ENCODE measurements at places on chromosomes 7 and 10.

DNA sequence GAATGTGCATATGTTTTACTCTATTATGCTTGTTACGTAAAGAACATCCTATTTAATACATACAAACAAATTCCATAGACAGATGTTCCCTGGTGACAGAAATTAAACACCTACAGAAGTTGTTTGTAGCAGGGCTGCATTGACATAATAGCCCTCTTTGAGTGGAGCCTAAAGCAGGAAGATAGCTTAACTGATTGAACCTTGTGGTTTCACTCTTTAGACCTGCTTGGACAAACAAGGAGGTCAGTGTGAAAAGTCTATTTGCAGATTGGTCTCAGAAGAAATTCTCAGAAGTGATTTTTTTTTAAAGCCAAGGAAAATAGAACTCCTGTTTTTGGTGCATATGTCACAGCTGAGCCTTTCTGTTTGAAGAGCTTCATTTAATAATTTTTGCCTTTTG is 121.3 kb downstream of the PPP1R9A start:
- no peak for DNase-seq

- no peak for DNase-seq
Observed at GRCh38 chr7:151349507-151349853, 7.9 kb downstream of the NUB1 start.

- no peak for DNase-seq
Observed at GRCh38 chr7:26035552-26035951, 116.4 kb upstream of the NFE2L3 start.

GRCh38 chr10:48506147-48506917 is 98.5 kb downstream of the ARHGAP22 start:
- no peak for DNase-seq

DNA sequence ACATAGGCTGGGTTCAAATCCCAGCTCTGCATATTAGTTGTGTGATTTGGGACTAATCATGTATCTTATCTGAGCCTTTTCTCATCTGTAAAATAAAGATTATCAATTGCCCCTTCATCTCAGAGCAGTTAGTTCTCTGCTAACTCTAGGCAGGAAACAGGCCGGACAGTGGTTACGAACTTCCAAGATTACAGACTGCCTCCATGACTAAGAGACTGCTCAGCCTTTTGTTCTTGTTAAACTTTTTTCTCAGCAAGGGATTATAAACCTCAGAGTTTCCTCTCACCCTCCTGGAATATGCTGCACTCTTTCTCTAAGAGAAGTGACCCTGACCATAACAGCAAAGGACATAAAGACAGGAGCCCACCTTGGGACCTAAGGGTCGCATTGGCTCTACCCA is 52.5 kb upstream of the NFKB2 start:
- DNase-seq, result no peak

- no peak for DNase-seq
Observed at GRCh38 chr7:123275036-123275753, 75.4 kb upstream of the SLC13A1 start.

GRCh38 chr7:152462995-152463708 is 27.3 kb upstream of the KMT2C start:
- peak; percentile 19 for DNase-seq

GRCh38 chr10:17766731-17767130 is 14.7 kb downstream of the TMEM236 start:
- DNase-seq, result no peak

- DNase-seq, result no peak
Observed at GRCh38 chr7:79091661-79092060, 361.8 kb downstream of the MAGI2 start.

- no peak for DNase-seq
Observed at GRCh38 chr10:127921753-127922145, 14.8 kb downstream of the PTPRE start.

- no peak for DNase-seq
Observed at GRCh38 chr7:42198296-42198695, 38.7 kb downstream of the GLI3 start.

DNA sequence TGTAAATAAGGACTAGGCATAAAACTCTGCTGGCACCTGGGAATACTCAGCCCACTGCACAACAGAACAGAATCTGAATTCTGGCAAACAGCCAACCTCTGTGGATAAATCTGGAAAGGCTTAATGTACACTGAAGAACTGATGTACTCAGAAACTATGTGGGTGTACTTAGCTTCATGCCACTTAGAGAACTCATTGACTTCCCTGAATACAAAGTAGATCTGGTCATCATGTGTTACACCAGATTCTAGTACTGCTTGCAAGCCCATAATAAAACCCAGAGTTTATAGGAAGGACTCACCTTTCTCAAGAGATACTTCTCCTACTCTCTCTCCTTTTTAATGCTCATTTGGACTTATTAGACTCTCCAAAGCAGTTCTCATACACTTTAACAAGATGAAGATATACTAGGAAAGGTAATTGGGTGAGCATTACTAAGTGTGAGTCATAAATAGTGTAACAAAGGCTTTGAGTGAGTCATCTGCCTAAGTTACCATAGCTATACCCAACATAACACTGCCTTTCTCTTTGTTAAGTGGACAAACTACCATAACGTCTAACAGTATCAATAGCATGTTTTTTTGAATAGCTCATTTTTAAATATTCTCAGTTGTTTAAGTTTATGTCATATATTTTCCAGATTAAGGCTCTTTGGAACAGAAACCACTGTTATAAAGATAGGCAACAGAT is 309.1 kb downstream of the MDFIC start:
- DNase-seq, result peak; percentile 95

DNA sequence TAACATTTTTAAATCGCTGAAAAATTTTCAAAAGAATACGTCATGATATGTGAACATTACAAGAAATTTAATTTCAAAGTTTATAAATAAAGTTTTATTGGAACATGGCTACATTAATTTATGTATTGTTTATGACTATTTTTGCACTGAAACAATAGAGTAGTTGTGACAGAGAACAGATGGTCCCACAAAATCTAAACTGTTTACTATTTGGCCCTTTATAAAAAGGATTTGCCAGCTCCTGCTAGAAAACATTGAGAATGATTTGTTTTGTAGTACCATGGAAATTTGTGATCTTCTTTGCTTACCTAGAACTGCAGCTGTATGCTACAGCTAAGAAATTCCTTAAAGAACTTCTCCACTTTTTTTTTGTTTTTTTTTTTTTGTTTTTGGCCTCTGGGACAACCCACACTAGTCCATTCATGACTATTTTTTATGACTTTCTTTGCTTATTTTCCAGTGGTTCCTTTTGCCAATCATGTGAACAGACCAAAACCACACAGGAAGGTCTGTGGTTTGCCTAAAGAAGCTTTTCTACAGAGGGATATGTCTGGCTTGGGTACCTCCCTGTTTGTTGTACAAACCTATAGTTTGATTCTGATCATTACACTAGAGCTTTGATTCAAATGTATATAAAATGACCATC is 55.7 kb downstream of the ST7 start:
- DNase-seq, result peak; percentile 42

DNA sequence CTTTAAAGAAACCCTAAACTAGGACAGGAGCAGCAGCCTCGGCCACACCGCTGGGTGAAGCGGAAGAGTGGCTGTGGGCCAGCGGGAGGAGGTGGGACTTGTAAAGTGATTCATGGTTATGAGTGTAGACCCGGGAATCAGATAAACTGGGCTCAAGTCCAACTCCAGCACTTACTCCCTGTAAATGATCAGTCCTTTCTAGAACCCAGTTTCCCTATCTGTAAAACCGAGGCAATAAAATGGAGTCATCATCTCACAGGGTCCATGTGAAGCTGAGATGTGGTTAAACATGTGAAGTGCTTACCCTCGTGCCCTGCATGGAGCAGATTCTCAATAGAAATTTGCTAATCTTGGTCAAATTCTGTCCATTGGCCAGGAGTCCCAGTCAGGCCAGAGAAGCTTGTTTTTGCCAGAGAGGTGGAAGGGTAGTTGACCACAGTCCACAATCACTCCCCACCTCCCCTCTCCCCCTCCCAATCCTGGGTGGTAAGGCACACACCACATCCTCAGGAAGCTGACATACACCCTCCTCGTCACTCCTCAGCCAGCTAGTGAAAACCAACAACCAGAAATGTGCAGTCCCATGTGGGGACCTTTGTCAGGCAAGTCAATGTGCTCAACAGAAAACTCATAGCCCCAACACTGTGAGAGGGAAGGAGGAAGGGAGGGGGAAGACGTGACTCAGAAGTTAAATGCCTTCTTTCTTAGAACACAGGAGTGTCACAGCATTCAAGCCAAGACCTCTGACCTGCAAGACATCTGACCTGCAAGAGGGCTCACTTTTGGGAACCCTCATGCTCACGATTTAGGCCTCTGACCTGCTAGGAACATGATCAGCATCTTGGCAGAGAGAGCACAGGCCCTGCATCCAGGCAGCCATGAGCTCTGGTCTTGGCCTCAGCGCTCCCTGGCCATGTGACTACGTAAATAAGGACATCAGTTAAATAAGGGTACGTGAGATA is 145.1 kb downstream of the PLXNA4 start:
- peak; percentile 66 for DNase-seq

DNA sequence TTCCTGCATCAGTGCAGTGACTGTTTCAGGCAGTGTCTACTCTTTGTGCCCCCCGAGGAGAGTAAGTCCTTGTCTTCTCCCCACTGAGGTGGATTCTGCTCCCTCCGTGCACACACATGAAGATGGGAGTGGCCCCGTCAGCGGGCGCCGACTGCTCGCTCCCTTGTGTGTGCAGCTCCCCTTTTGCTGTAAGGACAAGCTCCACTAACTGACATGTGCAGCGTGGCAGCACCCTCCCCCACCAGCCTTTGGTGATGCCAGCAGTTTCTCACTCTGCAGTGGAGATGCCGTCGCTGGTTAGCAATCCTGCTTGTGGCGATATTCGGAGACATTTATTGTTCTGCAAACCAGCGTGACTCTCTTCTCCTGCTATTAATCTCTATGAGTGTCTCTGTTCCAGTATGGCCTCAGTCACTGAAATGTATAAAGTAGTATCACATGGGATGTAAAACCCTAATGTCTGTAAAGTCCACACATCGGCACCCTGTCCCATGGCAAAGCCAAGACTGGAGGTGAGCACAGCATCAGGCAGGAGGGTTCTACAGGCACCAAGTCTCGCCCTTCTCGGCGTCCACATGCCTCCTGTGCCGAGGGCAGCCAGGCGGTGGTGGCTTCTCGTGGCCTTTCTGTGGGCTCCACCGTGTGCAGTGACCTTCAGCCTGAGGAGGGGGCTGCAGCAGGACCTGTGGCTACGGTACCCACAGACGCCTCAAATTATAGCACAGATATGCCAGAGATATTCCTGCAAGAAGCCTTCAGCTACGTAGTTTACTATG is 202.7 kb downstream of the EBF3 start:
- DNase-seq, result no peak

GRCh38 chr7:22476824-22477223 is 23.2 kb downstream of the STEAP1B start:
- DNase-seq, result no peak

GRCh38 chr7:11709196-11709595 is 122.8 kb downstream of the THSD7A start:
- no peak for DNase-seq

- DNase-seq, result no peak
Observed at GRCh38 chr7:1054861-1055450, 10.6 kb downstream of the GPR146 start.

DNA sequence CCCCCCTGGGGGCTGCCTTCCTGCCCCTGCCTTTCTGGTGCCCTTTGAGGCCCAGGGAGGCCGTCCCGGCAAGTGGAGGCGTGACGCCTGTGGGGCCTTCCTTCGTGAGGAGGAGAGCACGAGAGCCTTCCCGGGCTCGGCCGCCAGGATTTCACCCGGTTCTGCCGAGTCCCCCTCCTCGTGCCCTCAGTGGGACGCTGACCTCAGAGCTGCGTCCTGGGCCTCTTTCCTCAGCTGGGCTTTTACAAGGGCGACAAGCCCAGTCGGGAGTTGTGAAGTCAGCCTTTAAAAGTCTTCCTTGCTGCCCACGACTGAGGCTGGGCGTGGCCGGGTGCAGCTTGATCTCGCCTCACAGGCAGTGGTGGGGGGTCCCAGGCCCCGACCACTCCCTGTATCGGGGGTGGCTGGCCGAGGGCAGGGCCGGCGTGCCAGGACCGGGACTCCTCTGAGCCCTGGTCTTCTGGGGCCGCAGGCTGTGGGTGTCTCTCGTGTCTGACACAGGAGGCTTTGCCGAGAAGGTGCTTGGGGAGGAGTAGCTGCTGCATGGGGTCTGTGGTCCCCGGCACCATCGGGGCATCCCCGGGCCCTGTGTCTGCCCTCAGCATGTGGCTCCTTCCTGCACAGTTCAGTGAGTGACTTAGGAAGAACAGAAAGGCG is 41.8 kb downstream of the FAM20C start:
- DNase-seq, result no peak

DNA sequence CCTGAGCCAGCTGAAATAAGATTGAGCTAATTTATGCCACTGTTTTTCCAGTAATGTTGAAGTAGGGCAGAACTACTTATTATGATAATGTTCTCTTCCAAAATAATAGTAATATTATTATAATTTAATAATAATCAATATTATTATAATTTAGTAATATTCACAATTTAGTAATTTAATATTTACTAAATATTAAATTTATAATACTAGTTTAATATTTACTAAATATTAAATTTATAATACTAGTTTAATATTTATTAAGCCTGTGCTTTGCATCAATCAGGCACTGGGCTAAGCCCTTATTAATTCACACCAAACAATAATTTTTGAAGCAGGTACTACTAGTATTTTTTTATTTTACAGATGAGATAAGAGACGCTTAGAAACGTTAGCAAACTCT is 170.1 kb downstream of the BBS9 start:
- no peak for DNase-seq

- DNase-seq, result no peak
Observed at GRCh38 chr10:84398696-84399095, 70.3 kb downstream of the CCSER2 start.

DNA sequence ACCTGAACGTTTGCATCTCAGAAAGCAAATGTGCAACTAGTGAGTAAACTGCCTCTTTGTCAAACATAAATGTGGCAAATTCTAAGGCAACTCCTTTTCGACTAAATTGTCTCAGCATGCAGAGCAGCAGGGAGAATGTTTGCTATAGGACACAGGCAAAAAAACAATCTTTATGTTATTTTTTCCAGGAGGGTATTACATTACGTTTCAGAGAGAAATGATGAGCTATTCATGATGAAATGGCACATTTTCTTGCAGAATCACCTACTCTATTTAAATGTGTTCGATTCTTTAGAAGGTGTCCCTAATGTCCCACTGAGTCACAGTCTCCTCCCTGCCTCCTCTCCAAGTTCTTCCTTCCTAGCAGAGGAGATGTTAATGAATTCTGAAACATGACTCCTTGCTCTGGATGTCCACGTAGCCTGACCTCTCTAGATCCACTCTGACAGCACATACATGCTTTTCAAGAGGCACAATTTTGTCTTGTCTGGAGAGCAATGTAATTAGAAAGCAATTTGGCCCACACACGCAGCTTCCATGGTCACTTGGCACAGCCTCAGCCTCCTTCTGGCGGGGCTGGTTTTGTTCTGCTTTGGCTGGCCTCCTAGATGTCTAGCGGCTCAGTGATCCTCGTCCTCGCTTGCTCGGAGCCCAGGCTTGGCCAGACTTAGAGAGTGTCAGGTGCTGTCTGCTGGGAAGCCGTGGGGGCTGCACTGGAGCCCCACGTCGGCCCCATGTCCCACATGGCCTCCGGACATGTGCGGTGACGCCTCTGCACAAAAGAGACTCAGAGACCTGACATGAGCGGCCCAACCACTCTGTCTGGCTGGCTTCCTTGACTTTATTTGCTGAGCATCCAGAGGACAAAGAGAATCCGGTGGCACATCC is 125.7 kb upstream of the ZNF438 start:
- peak; percentile 26 for DNase-seq
